Lower leg skin (tissue), 4 donors: ENCODE measurements at places on chromosomes 2 and 18.
A peak's percentile ranks its signal among the peaks of the same experiment; 100 is the strongest.

DNA sequence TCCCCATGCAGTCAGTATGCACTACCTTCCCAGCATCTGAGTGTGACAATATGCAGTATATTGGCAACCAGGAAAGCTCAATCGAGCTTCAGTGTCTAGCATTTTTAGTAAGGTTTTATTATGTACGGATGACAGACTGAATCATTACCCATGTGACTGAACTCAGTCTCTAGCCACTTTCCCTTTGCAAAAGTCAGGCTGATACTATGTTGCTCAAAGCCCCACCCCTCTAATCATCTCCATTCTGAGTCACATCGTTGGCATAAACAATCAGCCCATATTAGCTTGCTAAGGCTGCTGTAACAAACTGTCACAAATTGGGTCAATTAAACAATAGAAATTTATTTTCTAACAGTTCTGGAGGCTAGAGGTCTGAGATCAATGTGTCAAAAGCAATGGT, 25.8 kb upstream of the SRD5A2 start:
- DNase-seq = no peak

DNA sequence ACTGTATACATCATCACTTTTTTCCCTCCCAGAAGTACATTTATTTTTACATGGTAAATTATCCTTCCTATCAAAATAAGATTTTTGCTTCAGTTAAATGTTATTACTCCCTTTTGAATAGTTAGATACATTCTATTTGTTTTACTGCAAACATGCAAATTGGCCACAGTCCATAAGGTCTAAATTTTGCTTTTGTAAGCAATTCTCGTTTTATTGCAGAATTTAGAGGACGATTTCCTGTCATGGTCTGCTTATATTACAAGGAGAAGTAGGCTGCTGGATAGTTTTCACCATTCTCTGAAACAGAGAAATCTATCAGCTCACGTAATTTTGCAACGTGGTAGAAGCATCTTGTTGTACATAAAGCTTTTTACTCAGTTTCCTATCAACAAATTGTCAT, 1632.5 kb downstream of the LRP1B start:
- DNase-seq = no peak

DNA sequence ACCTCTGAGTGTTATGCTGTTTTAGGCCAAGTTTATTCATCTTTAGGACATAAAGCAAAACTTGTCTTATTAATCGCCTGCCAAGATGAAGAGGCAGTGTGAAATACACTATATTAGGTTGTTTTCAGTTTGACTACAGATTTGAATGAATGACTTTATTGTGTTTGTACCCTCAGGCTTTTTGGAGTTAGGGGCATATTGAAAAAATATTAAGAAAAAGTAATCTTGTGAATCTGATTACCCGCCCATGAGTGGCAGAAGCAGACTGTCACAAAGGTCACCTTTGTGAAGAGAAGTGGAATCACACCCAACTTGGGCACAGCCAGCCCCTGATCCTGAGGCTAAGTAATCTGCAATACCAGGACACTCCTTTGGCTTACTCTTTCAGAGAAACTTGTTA, 382.5 kb downstream of the NYAP2 start:
- DNase-seq = no peak

DNA sequence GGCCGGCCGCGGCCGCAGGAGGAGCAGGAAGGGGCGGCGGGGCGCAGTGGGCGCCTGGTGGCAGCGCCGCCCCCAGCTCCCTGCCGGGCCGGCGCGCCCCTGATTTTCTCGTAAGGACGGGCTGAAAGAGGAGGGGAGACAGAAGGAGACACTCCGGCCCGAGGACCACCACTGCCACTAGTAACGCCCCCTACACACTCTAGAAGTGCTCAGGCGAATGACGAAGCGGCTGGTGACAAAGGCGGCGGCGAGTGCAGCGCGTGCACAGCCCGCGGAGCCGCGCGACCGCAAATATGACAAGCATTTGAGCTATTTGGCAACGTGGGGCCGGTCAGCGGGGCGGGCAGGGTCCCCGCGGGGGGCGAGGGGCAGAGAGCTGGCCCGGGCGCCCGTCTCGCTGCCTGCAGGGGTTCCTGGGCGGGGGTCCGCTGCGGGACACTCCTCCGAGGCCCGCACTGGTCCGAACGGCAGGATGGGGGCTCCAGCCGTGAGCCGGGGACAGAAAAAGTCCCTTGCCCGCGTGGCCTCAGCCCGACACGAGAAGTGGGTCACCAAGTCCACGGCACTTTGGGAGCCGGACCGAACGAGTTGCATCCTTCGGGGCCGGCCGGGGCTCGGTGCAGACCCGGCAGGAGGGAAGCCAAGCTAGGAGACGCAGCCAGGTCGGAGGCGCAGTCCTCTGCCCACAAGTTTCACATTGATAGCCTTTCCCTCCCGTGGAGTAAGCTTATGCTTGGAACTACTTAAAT, 524 bp upstream of the SERTAD2 start:
- peak; percentile 72 for DNase-seq

- peak; percentile 89 for DNase-seq
Measured at GRCh38 chr2:10493634-10494281, 45.6 kb upstream of the ODC1 start.

- DNase-seq = no peak
Measured at GRCh38 chr2:169664978-169665930, 29.0 kb downstream of the CFAP210 start.

- peak; percentile 53 for DNase-seq
Measured at GRCh38 chr2:240508832-240509545, 48.8 kb downstream of the ANKMY1 start.

DNA sequence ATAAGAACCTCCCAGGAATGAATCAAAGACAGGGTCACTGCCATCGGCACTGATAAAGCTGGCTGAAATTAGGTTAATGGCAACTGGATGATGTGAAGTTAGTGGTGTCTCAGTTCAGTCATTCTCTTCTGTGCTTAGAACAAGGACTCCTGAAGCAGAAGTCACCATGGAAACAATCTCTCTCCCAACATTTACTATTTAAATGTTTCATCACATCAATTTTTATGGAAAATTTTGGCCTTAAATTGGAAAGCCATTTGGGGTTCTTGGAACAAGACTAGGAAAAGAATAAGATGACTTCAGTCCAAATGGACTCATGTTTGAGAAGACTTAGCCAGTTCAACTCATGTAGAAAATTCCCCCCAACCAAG, 15.5 kb upstream of the ARL5A start:
- no peak for DNase-seq

- DNase-seq = no peak
Measured at GRCh38 chr2:140273958-140274357, 1493.8 kb upstream of the NXPH2 start.

DNA sequence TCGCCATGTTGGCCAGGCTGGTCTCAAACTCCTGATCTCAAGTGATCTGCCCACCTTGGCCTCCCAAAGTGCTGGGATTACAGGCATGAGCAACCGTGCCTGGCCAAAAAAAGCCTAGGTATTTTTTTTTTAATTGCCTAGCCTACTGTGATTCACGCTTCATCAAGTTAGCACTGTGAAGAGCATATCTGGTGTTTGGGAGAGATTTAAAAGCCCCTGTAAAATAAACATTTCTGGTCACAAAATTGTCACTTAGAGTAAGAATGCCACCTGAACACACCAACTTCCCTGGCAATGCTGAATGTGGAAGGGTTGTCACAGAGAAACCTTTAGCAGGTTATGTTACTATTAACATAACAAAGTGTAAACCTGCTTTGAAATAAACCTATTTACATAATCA, 39.7 kb upstream of the CHAC2 start:
- no peak for DNase-seq

DNA sequence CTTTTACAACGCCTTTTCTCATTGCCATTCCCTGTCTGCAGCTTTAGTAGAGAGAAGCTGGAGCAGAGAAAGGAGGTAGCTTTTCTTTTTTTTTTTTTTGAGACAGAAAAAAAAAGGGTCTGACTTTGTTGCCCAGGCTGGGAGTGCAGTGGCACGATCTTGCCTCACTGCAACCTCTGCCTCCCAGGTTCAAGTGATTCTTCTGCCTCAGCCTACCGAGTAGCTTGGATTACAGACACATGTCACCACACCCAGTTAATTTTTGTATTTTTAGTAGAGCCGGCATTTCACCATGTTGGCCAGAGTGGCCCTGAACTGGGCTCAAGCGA, 25.0 kb upstream of the ACSL3 start:
- no peak for DNase-seq

DNA sequence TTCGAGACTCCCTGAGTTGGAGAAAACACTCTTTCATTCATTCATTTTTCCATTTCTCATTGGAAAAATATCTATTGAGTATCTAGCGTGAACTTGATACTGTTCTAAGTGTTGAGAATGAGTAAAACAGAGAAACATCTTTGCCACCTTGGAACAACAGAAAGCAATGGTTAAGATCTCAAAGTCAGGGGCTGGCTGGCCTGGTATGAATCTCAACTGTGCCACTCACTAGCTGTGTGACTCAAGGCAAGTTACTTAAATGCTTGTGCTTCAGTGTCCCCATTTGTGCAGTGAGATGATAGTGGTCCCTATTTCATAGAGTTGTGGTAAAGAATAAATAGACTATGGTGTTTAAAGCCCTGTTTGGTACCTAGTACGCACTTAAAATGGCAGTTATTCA, 415.2 kb downstream of the NBAS start:
- DNase-seq = no peak

DNA sequence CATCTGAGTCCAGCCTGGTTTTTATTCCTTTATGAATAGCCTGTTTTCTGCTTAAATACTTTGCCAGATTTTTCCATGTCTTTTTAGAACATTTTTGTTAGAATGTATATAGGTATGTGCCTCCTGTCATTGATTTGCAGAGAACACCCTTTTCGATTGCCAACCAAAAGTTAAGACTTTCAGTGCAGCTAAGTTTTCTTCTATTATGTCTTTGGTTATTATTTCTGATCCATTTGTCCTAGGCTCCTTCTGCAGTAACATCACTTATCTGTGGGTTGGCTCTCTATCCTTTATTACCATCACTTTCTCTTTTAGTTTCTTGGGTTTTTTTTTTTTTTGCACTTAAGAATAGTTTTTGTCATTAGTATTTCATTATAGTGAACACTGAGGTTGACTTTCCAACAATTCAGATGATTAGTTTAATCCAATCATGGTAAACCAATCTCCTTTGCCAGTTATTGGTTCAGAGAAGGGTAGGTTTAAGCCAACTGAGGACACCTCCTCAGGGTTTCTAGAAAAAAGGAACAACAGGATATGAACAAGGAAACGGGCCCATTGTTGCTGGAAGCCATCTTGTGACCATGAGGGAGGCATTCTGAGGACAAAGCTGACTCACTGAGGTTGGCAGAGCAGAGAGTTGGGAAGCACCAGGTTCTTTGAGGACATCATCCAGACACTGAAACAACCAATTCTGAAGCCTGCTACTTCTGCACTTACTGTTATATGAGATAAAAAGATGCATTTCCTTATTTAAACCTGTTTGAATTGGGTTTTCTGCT, 37.9 kb upstream of the GBX2 start:
- DNase-seq = no peak

- no peak for DNase-seq
Measured at GRCh38 chr2:155377931-155378444, 679.5 kb downstream of the KCNJ3 start.

- no peak for DNase-seq
Measured at GRCh38 chr18:10482985-10483949, 28.8 kb downstream of the APCDD1 start.

DNA sequence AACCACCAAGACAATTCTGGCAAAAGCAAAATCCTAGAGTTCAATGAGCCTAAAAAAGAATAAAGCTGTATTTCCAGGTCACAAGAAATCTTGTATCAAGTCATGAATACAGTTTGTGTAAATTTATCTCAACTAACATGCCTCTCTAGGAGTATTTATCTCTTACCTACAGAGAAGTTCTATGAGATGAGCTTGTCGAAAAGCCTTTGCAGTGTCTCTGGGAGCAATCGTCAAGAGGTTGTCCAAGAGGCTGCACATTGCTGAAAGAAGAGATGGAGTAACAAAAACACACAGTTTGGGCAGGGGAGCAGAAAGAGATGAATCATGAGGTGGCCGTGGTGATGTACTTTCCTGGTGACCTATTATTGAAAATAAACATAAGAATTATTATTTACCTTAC, 112.0 kb upstream of the CD226 start:
- DNase-seq = no peak

DNA sequence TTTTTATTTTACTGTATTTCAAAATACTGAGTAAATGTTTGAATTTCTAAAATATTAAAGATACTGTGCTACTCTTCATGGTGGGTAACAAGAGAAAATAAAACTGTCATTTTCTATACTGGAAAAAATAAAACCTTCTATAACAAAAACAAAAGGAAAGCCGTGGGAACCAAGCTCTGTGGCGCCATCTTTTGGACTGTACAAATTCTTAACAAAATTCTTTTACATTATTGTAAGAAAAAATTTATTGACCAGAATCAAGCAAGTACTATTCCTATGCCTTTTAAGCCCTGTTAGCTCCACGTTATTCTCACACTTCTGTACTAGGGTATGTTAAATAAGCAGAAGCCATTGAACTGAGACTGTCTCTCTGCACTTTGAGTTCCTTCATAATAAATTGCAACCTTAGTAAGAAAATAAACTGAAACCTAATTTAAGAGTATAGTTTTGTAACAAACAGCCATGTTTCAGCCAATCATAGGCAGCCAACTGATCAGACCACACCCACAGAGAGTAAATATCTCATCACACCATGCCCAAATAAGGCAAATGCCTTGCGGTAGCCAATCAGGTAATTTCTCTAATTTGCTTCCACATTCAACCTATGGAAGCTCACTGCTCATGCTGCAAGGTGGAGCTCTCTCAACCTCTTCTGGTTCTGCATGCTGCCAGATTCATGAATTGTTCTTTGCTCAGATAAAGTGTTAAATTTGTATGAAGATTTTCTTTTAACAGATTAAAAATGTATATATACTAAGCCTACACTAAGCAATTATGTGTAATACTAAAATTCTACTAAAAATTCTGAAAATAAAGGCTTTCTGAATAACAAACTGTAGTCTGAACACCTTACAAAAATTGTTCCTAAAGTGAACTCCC, 42.2 kb downstream of the HIBCH start:
- DNase-seq = no peak

- DNase-seq = no peak
Measured at GRCh38 chr2:117436697-117437096, 377.8 kb upstream of the DDX18 start.

- no peak for DNase-seq
Measured at GRCh38 chr2:53259395-53260009, 508.1 kb upstream of the CHAC2 start.

DNA sequence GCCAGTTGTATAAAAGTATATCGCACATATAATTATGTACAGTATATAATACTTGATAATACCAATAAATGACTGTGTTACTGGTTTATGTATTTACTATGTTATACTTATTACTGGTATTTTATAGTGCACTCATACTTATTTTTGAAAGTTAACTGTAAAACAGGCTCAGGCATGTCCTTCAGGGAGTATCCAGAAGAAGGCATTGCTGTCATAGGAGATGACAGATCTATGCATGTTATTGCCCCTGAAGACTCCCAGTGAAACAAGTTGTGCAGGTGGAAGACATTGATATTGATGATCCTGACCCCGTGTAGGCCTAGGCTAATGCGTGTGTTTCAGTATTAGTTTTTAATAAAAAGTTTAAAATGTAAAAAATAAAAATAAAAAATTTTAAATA, 20.3 kb upstream of the ASXL3 start:
- DNase-seq = no peak

DNA sequence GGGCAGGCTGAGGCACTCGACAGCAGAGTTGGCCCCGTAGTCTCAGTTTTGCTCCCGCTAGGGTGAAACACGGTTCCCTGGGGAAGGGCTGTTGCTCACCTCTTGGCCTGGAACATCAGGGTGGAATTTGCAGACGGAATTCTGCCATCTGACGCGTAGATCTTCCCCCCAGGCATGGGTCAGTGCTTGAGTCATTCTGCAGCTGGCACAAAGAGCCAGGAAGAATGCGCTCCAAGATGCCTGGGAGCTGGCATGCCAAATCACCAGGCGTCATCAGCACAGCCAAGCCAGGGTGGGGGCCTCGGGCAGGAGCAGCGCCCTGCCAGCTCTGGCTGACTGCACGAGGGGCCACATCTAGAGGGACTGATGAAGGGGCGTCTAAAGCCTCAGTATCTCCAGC, 42.7 kb downstream of the ODC1 start:
- peak; percentile 91 for DNase-seq
